IMR-90 (cell line): ENCODE measurements at places on chromosomes 6 and 20. TPM values are rescaled to one million over a fixed set of nuclear protein-coding genes. Genes with fewer than 3 reads are reported as not detected.

The KIAA0408 gene
- 1.4 and 2.9 TPM in 2 replicates for polyA plus RNA-seq

The WFDC10B gene
- not detected in 2 replicates for polyA plus RNA-seq

DNA sequence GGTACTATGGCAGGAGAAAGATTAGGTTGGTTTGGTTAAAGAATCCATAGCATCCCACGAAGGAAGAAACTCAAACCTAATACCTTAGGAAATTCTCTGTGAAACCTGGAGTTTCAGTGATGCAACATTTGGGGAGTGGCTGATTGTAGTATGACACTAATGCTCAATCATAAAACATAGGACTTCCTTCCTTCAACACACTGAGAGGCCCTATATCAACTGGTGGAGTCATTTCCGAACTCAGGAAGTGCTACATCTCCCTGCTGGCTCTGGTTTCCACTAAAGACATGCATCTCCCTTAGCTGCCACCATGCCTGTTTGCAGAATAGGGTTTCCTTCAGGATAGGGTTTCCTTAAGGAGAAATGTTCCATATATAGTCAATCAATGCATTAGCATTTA, 5.2 kb upstream of the MANEA start:
- DNase-seq = no peak

DNA sequence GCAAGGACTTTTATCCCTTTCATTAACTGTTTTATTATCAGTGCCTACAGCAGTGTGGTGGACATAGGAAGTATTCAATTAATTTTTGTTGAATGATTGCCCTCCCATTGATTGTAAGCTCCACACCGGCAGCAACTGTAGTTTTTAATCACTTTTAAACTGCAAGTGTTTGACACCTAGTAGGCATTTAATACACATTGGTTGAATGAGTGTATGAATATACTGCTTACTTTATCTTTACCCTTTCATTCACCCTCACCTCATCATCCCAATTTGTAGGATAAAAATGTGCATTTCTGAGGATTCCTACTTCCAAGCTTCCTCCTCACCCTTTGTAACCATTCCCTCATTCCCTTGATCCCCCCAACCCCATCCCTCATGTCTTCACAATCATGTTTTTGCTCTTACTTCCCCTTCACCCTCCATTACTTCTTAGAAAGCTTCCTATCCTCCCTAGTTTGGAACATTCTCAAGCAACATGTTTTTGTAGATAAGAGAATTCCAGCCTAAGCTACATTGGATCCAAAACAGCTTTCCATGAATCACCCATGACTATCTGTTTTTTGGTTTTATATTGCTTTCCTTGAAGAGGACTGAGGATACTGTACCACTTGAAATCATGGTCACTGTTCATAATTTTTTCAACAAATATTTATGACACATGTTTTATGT, 955 bp upstream of the SLC26A8 start:
- DNase-seq = peak; percentile 65

DNA sequence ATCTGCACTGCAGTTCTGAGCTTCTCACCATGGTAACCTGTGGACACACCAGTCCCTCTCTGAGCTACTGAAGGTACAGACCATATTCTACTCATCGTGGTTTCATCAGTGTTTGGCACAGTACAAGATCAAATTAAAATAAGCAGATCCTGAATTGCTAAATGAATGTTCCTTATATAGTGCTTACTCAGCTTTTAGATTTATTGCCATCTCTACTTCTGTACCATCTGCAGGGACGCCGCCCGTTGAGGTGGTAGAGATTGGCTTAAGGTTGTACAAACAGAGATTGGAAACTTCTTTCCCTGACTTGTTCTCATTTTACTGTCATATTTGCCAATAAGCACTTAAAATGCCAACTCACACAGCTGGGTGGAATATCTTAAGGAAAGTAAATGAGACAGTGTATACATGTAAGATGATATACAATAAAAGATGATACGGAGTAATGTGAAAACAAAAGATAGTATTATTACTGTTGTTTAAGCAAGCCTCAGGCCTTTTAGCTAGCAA, 223.4 kb upstream of the FOXQ1 start:
- DNase-seq = no peak

- DNase-seq = no peak
These were observed 481.3 kb upstream of the SULF2 start for GRCh38 chr20:48266571-48266970.

The OR2J3 gene
- polyA plus RNA-seq = not detected in 2 replicates

- peak; percentile 90 for DNase-seq
These were observed 112.8 kb upstream of the JARID2 start for GRCh38 chr6:15132854-15133670.

The TEAD3 gene
- 25.0 and 28.0 TPM in 2 replicates for polyA plus RNA-seq
